Lung microvascular endothelial cell (primary cell): ENCODE measurements at places on chromosomes 11 and 22. TPM values are rescaled to one million over a fixed set of nuclear protein-coding genes. Genes with fewer than 3 reads are reported as not detected.

Gene DEFB131B
- total RNA-seq = not detected in 2 replicates

Gene ESAM
- 8.9 and 35.1 TPM in 2 replicates for total RNA-seq

Gene PDE3B
- 0.22 and 0.40 TPM in 2 replicates for total RNA-seq

Gene ACTN3
- total RNA-seq = under 0.01 TPM in 1 of 2 replicates, not detected in the other

Gene ZNF280B
- total RNA-seq = 0.20 and 0.22 TPM in 2 replicates

Gene RAB39A
- not detected in 2 replicates for total RNA-seq

Gene SMTNL1
- total RNA-seq = not detected in 2 replicates

Gene OR8G5
- not detected in 2 replicates for total RNA-seq

Gene MIF
- 331 and 355 TPM in 2 replicates for total RNA-seq

Gene PGA4
- not detected in 2 replicates for total RNA-seq

Gene FOLR2
- total RNA-seq = not detected in 2 replicates

Gene C11orf91
- under 0.01 TPM in 1 of 2 replicates, not detected in the other for total RNA-seq

Gene SMCO4
- 7.2 and 10.5 TPM in 2 replicates for total RNA-seq

Gene MS4A6E
- not detected in 2 replicates for total RNA-seq

Gene SCGB1C1
- not detected in 2 replicates for total RNA-seq

Gene UCP2
- 2.2 and 6.5 TPM in 2 replicates for total RNA-seq

Gene TEX54
- not detected in 2 replicates for total RNA-seq

Gene MS4A15
- total RNA-seq = not detected in 2 replicates

Gene DGAT2
- total RNA-seq = 0.60 and 1.1 TPM in 2 replicates

Gene KDM4D
- total RNA-seq = 0.20 and 0.22 TPM in 2 replicates

Gene INS
- not detected in 2 replicates for total RNA-seq

Gene SLN
- not detected in 2 replicates for total RNA-seq

Gene RFPL3
- total RNA-seq = not detected in 2 replicates

Gene SESN3
- 19.0 and 51.2 TPM in 2 replicates for total RNA-seq

Gene OSBPL5
- total RNA-seq = 32.0 and 62.9 TPM in 2 replicates

Gene OR51A7
- not detected in 2 replicates for total RNA-seq

Gene ELFN2
- under 0.01 TPM in 1 of 2 replicates, not detected in the other for total RNA-seq

Gene EHF
- not detected in 2 replicates for total RNA-seq

Gene LDHA
- total RNA-seq = 207 and 243 TPM in 2 replicates

Gene ADAMTS8
- total RNA-seq = not detected in 2 replicates

Gene E2F8
- 0.20 and 0.44 TPM in 2 replicates for total RNA-seq

Gene NXPE2
- total RNA-seq = not detected in 2 replicates

Gene TOMT
- total RNA-seq = 0.20 TPM in 1 of 2 replicates, not detected in the other

Gene SLC22A6
- total RNA-seq = not detected in 2 replicates

Gene HORMAD2
- not detected in 2 replicates for total RNA-seq

Gene PRR33
- total RNA-seq = not detected in 2 replicates

Gene RASGRP2
- total RNA-seq = 1.3 and 4.4 TPM in 2 replicates

Gene TNNI2
- not detected in 2 replicates for total RNA-seq

Gene CASP5
- not detected in 2 replicates for total RNA-seq

Gene CALCB
- total RNA-seq = not detected in 2 replicates

Gene PI4KA
- total RNA-seq = 17.2 and 22.2 TPM in 2 replicates

Gene GGTLC2
- not detected in 2 replicates for total RNA-seq
